Activated T-cell treated with anti-CD3 and anti-CD28 coated beads, Interleukin-2, amount 50 U/mL, for 48 hours (primary cell): ENCODE measurements at places on chromosomes 7 and 10.
A peak's percentile ranks its signal among the peaks of the same experiment; 100 is the strongest.

- peak; percentile 40 for DNase-seq
Measured at GRCh38 chr7:5423306-5423975, at the start of gene TNRC18. TSS of gene TNRC18 (minus strand) at chr7:5423834. CDS start at chr7:5421246, 2,588 bp downstream.

GRCh38 chr7:15625466-15625865 is 61.0 kb downstream of the MEOX2 start:
- no peak for DNase-seq

DNA sequence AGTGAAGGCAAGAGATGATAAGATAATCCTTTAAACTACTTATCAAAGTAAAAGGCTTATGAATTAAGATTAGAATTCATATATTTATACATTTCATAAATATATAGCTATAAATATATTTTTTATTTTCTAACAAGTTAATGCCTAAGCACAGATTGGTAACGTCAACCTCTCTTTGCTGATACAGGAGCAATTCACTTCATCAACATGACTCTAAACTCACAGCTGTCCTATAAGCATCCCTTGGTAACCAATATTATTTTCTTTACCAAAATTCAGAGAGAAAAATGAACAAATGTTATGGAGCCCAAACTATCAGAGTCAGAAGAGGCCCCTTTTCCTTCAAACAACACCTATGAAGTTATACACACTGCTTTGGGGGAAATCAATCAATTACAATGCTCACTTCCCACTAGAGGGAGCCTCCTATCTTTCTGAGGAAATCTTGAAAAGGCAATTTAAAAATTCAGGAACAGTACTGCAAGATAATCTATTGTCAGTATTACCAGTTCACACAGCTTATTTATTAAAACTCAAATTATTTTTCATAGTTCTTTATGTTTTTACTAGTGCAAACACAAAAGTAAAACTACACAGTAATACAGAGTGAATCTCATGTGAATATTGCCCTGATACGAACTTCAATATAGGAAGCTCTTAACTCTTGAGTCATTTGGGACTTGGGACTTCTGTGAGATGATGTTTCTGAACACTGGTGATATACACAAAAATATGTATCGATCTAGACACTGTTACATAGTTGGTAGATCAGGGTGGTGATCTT is 51.0 kb upstream of the NOBOX start:
- DNase-seq = no peak

DNA sequence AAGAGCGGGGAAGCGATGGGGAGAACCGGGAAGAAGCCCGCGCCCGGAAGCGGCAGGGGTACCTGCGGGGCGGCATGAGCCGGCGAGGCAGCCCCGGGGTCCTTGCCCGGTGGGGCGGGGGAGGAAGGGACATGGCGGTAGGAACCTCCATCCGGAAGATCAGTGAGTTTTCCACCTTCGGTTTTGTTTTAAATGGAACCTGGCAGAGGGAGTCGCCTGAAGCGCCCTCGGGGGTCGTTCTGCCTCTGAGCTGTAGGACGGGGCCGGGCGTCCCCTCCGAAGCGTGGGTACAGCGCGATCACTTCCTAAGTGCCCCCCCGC is 471 bp downstream of the PFKP start:
- no peak for DNase-seq

DNA sequence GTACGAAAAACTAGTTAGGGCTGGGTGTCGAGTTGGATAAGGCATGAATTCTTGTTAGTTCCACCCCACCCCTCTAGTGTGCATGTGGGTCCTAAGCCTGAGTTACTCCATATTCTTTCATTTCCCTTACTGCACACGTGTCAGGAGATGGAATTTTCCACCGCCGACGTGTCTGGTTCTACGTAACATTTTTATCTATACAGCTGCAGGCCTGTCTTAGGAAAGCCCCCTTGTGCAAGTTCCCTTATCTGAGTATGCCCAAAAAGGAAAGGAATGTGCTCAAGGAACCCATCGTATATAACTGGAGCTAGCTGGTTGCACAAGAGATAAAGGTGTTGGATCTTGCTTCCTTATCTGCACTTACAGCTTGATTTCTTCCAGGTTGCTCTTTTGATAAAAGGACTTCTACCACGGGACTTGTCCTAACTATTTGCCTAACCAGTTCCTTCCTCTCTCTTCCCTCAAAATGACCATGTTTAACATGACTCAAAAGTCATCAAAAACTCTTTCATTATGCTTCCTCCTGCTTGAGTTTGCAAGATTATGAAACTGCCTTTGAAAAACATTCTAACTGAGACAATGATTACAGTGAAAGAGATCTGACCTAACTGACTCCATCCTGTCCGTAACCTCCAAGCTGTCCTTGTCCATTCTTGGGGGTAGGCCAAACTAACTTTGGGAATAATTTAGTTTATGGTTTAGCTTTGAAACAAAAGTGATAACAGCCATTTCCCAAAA is 181.4 kb downstream of the AKR1D1 start:
- no peak for DNase-seq

GRCh38 chr10:36946598-36946997 is 178.8 kb upstream of the ANKRD30A start:
- DNase-seq = no peak

DNA sequence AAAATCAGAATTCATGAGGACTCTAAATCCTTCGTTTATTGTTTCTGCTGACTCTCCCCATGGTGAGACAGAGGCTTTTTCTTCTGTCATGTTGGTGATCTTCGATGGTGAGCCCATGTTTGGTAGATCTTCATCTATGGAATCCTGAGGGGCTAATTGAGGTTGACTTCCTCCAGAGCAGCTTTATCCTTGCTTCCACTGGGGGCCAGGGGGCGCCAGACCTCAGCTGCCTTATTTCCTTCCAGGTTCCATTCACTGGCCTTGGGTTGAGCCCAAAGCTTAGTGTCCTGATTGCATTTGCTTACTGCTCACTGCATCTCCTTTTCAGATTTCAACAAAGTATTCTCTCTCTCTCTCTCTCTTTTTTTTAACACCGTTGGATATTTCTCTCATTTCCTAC is 80.7 kb downstream of the GCC1 start:
- peak; percentile 38 for DNase-seq
